Osteoblast (primary cell): ENCODE measurements at places on chromosomes 13 and 19. TPM values are rescaled to one million over a fixed set of nuclear protein-coding genes. Genes with fewer than 3 reads are reported as not detected.

KANK3 gene
- 0.59 TPM in 1 of 2 replicates, not detected in the other for total RNA-seq

CXCL17 gene
- not detected in 2 replicates for total RNA-seq

SLAIN1 gene
- not detected in 2 replicates for total RNA-seq

C5AR1 gene
- 0.29 and 0.72 TPM in 2 replicates for total RNA-seq

PRX gene
- total RNA-seq: 2.7 and 3.3 TPM in 2 replicates

TEAD2 gene
- total RNA-seq: 40.1 and 41.3 TPM in 2 replicates

CABP5 gene
- total RNA-seq: not detected in 2 replicates

MBD3L4 gene
- not detected in 2 replicates for total RNA-seq

TTYH1 gene
- total RNA-seq: not detected in 2 replicates

KLK2 gene
- not detected in 2 replicates for total RNA-seq

PTGIR gene
- total RNA-seq: 2.5 and 2.9 TPM in 2 replicates

RABAC1 gene
- 95.2 and 117 TPM in 2 replicates for total RNA-seq

FGF14 gene
- total RNA-seq: under 0.01 TPM in 2 replicates

ZNF780B gene
- total RNA-seq: 14.5 and 17.1 TPM in 2 replicates

LRRC63 gene
- not detected in 2 replicates for total RNA-seq

TEX101 gene
- total RNA-seq: not detected in 2 replicates

KIR2DL3 gene
- total RNA-seq: not detected in 2 replicates

EEF1AKMT1 gene
- 7.6 and 8.3 TPM in 2 replicates for total RNA-seq

SELENOV gene
- total RNA-seq: not detected in 2 replicates

LRRC4B gene
- total RNA-seq: not detected in 2 replicates

ZNF418 gene
- total RNA-seq: 4.7 and 5.1 TPM in 2 replicates

EXOC3L2 gene
- total RNA-seq: not detected in 2 replicates

VSTM1 gene
- total RNA-seq: not detected in 2 replicates

PRODH2 gene
- total RNA-seq: not detected in 2 replicates

DKKL1 gene
- total RNA-seq: 0.36 TPM in 1 of 2 replicates, not detected in the other

ZNF491 gene
- total RNA-seq: 4.3 and 6.2 TPM in 2 replicates

RASAL3 gene
- under 0.01 TPM in 2 replicates for total RNA-seq

COL5A3 gene
- total RNA-seq: 9.1 and 14.8 TPM in 2 replicates

DOCK6 gene
- 12.7 and 183 TPM in 2 replicates for total RNA-seq

ZNF547 gene
- 3.5 and 5.1 TPM in 2 replicates for total RNA-seq

OR7G2 gene
- total RNA-seq: not detected in 2 replicates

CCL25 gene
- not detected in 2 replicates for total RNA-seq

LYPD3 gene
- 0.88 TPM in 1 of 2 replicates, not detected in the other for total RNA-seq

ALKBH6 gene
- total RNA-seq: 8.3 and 12.3 TPM in 2 replicates

ZNF420 gene
- 7.2 and 8.5 TPM in 2 replicates for total RNA-seq

TEX29 gene
- total RNA-seq: 0.36 TPM in 1 of 2 replicates, not detected in the other

ZNF699 gene
- total RNA-seq: 17.1 and 19.2 TPM in 2 replicates

SIGLEC7 gene
- not detected in 2 replicates for total RNA-seq

ADGRE3 gene
- not detected in 2 replicates for total RNA-seq

RXFP2 gene
- total RNA-seq: not detected in 2 replicates

DOHH gene
- total RNA-seq: 7.7 and 8.3 TPM in 2 replicates

CEACAM16 gene
- under 0.01 TPM in 1 of 2 replicates, not detected in the other for total RNA-seq

ATG4D gene
- 11.6 and 12.7 TPM in 2 replicates for total RNA-seq

SEMA6B gene
- 0.29 and 0.36 TPM in 2 replicates for total RNA-seq
